ENCODE measurements at places on chromosomes 16 and 17.

GRCh38 chr16:24858219-24859041 lies 12.7 kb downstream of the SLC5A11 start:
- no peak for DNase-seq

DNA sequence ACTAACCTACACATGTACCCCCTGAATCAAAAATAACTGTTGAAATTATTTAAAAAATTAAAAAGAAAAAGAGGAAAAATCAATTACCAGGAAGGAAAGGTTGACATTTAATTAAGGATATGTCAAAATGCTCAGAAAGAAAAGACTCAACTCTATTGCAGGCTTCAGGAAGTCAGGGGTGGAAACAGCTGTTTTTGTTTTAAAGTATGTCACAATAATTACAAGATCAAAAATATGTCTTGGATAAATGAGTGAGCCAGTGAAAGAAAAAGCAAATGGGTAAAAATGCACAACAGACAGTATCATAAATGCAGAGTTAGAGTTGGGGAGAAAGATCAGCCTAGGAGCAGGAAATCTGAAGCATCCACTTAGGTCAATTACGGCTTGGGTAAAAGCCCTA lies 146.0 kb downstream of the CDH11 start:
- no peak for DNase-seq

DNA sequence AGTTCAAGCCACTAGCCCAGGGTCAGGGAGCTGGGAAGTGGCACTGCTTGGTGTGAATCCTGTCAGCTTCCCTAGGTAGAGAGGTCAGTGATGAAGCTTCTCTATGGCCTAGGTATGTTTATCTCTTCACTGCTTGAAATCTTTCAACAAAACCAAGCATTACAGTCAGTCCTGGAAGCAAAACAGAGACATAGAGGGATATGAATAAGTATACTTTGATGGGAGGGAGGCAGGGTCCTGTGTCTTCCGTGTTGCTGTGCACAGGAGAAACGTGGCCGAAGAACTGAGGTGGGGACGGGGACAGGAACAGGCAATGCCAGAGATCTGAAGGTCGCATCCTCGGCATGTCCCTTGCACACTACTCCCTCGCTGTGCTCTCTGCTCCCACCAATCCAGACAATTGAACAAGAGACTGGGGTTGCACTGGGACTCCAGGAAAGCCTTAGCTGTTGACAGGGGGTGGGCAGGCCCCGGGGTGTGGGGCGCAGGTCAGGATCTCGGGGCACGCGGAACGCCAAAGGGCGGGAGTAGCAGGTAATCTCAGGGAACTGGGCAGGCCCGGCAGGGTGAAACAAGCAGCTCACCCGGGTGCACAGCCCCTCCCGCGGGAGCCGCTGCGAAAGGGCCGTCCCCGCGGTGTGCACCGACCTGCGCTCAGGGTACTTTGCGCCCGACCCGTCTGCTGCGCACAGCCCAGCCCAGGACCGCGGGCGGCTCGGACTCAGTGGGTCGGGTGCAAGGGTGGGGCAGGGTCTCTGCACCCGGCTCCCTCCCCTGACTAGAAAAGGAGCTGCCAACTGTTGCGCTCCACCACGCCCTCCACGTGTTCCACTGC lies at the start of gene MT1H:
TSS of gene MT1H (plus strand) at position 810 of the 835 bp plus-strand sequence. CDS start 71 bp downstream, outside the sequence.
- DNase-seq: no peak

DNA sequence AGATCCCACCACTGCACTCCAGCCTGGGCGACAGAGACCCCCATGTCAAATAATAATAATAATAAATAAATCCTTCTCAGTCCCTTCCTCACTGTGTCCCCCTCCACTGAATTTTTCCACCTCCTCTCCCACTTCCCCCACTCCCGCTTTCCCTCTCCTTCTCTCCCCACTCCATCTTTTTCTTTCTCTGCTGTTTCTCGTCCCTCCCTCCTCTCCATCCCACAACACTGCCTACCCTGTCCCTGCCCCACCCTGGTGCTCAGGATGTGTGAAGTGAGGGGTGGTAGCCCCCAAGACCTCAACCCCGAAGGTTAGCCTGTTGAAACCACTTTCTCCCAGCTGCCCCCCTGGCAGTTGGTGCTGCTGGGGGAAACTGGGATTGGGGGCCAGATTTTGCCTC lies 34.4 kb upstream of the STH start:
- no peak for DNase-seq

- no peak for DNase-seq
Observed at GRCh38 chr16:4944333-4945281, 7.7 kb upstream of the PPL start.

DNA sequence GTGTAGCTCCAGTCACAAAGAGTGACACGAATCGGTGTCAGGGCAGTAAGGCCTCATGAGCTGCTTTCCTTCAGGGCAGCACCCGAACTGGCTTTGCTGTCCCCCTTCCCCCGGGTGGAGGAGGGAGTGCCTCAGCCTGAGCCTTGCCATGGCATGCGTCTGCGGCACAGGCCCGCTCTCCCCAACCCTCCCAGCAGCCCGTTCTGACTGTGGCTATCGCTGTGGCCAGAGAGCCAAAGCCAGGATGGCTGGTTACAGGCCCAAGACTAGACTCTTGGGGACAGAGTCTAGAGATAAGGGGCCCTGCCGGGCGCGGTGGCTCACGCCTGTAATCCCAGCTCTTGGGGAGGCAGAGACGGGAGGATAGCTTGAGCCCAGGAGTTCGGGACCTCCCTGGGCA lies 25.9 kb downstream of the CLUH start:
- DNase-seq: no peak

DNA sequence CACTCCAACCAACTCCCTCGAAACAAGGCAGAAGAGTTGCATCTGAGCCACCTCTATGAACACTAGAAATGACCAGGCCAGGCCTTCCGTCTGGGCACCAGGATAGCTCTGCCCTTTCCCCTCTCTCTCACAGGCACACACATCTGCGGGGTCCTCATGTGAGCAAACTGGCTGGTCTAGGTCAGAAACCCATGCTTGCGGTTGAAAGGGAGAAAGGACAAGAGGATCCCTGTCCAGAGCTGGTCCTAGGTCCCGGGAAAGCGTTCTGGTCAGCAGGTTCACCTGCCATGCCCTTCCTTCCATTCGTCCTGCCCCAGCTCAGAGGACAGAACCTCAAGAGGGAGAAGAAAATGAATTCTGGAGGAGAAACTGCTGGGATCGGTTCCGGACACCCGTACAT lies 2.7 kb downstream of the MNT start:
- no peak for DNase-seq

DNA sequence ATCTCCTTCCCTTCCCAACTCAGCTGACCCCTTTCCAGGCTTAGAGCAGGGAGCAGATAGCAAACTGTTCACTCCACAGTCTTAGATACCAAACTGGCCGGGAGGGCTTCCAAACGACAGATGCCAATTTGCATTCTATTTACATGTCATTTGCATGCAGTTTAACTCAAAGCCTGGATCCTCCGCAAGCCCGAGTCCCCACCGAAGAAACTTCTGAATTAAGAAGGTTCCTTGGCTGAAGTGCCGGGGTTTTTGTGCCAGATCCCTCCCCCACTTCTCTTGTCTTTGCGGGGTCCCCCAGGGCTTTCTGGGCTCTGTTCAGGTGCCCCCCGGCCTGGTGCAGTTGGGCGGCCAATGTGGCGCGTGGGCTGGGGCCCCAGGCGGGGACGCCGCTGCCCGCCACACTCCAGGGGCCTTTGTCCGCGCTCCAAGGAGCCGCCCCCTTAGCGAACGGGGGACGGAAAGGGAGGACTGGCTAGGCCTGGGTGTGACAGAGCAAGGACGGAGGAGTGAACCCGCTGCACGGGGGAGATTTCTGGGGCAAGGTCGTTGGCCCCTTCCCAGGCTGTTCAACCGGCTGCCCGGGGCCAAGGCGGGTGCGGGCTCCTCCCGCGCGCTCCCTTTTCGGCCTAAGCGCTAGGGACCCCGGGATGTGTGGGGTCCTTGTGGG lies 1.2 kb downstream of the GPRC5B start:
- DNase-seq: no peak

- DNase-seq: no peak
Observed at GRCh38 chr17:63099425-63099824, 133.4 kb downstream of the TANC2 start.

- no peak for DNase-seq
Observed at GRCh38 chr17:75688209-75688825, 21.2 kb downstream of the SAP30BP start.

- no peak for DNase-seq
Observed at GRCh38 chr17:37518826-37519225, 29.1 kb downstream of the DUSP14 start.

DNA sequence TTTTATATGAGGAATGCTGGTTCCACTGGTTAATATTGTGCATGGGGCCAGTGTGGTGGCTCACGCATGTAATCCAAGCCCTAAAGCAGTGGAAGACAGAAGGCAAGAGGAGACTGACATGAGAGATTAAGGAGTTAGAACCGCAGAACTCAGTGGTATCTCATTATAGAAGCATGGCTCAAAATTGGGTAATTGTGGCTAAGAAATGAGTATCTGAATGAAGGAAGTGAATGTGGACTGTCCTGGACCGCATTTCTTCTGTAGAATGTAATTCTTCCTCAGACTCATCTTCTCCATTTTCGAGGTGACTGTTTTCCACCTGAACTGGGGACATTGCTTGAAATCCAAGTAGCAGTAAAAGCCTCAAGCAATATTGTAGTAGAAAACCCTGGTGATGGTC lies 42.6 kb upstream of the CDR2 start:
- no peak for DNase-seq

- DNase-seq: no peak
Observed at GRCh38 chr16:62829607-62830006, 793.4 kb upstream of the CDH8 start.

- no peak for DNase-seq
Observed at GRCh38 chr17:82910041-82910481, 70.2 kb upstream of the ZNF750 start.

DNA sequence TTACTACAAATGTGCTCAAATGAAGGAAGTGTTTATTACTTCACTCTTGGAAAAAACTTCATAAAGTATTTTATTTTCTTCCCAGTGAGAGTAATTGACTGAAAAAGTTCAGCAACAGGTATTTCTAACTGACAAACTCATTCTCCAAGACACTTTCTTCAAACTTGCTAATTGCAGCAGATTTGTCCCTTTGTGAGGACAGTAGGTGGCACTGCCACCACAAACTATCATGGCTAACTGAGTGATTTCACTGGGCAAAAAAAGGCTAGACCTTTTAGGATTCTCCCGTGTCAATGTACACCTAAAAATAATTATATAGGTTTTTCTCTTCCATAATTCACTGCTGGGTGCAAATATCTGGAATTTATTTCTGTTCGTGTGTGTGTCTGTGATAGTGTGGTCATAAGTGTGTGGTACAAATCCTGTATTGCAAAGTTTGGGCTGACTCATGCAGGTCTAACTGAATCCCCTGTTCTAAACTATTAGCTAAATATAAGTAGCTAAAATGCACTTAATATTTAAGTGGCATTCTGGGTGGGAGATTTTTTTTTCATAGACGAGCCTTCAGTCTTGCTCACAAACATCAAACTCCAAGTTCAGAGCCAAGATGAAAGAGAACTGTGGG lies 3.9 kb downstream of the HS3ST3A1 start:
- no peak for DNase-seq

- no peak for DNase-seq
Observed at GRCh38 chr16:27127308-27127707, 60.6 kb downstream of the C16orf82 start.

DNA sequence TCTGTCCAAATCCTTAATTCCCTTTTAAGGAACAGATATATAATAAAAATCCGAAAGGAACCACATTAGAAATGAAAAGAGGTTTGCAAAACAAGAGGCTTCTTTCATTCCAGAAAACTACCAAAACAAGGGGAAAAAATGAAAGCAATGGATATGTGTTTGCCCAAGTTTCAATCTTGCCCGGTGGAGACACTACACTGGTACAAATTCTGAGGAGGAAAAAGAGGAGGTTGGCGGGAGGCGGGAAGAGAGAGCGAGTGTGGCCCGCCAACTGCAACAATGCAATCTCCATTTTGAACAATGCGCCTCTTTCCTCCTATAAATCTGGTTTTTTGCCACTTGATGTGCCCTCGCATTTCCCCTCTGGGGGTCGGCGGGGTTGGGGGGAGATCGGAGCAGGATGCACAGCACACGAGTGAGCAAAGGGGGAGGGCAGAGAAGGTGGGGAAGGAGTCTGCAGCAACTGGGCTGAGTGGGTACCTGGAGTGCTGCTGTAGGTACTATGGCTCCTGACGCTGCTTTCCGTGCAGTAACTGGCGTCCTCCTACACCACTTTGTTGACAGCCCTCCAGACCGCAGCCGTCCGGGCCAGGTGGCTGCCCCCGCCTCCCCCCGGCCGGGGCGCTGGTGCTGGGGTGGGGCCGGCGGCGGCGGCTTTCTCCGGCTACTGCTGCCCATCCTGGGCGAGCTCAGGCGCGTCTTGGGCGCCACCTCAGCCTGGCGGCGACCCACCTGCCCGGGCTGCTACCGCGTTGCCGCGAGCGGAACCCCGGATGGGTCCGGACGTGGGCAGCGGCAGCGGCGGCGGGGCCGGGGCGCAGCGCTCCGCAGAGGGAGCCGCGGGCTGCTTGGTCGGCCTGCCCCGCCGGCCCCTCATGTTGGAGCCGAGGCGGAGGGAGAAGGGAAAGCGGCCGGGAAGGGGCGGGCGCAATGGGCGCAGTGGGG lies 93.8 kb upstream of the PLEKHM1 start:
- DNase-seq: peak; percentile 33

GRCh38 chr17:42704837-42705494 lies 22.6 kb downstream of the CNTNAP1 start:
- no peak for DNase-seq

GRCh38 chr17:78125976-78126894 lies 2.3 kb downstream of the TMC6 start:
- DNase-seq: no peak

DNA sequence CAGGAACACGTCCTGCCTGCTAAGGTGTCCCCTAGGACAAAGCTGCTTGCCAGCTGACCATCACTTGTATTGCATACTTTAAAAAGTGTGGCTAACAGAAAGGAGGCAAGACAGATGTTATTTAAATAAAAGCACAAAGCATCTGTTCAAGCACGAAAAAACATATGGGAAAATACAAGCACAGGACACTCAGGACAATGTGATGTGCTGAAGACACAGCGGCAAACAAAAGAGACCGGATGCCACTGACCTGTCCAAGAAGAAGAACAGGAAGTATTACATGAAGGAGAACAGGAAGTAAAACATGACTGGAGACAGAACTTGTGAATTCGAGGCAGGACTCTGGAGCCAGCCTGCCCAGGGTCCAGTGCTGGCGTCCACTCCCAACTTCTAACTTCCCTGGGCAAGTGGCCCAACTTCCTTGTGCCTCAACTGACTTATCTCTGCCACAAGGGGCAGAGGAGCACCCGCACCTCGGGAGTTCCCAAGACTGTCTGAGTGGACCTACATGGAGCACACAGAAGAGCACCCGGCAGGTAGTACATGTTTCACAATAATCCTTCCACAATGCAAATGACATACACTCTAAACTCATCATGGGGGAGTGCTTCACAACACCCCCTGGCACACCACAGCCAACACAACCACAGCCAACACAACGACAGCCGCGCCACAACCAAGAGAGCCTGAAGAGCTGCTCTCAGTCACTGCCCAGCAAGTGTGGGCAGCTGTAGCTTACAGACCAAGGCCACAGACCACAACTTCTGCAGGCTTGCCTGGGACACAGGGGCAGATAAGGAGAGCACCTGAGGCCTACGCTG lies 36.6 kb downstream of the ANKRD11 start:
- DNase-seq: no peak
